Spleen (tissue), 13 donors: ENCODE measurements at places on chromosomes 12 and 14. TPM values are rescaled to one million over a fixed set of nuclear protein-coding genes. Genes with fewer than 3 reads are reported as not detected.

DNA sequence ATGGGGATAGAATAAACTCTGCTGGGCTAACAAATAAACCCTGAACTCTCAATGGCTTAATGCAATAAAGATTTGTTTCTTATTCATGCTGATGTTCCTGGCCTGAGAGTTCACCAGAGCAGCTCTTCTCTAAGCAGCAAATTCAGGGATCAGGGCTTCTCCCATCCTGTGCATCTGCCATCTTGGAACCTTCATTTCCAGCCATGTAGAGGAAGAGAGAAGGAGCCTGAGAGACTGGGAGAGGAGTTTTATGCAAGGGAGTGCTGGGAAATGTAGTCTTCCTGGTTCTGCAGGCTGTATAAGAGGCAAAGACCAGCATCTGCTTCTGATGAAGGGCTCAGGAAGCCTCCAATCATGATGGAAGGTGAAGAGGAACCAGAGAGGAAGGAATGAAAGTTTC, 20.6 kb upstream of the APOLD1 start:
- DNase-seq: no peak

GRCh38 chr12:49552014-49552413, 13.2 kb downstream of the KCNH3 start:
- no peak for DNase-seq

- no peak for DNase-seq
These were observed 8.6 kb downstream of the CIPC start for GRCh38 chr14:77106666-77107065.

DNA sequence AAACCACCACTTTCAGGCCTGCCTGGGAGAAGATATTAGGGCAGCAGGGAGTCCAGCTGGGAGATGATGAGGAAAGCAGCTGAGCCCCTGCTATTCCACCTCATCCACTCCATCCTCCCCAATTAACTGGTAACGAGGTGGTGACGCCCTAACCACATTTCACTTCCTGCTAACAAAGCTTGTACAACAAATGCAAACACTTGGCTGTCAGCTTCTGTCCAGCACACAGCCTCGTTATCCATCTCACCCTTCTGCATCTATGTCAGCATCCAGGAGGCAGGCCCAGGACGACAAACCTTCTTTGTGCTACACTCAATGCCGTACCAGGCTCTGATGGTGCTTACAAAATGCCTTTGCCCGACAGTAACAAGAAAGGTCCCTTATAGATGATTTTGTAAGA, 225.4 kb downstream of the APAF1 start:
- no peak for DNase-seq

DNA sequence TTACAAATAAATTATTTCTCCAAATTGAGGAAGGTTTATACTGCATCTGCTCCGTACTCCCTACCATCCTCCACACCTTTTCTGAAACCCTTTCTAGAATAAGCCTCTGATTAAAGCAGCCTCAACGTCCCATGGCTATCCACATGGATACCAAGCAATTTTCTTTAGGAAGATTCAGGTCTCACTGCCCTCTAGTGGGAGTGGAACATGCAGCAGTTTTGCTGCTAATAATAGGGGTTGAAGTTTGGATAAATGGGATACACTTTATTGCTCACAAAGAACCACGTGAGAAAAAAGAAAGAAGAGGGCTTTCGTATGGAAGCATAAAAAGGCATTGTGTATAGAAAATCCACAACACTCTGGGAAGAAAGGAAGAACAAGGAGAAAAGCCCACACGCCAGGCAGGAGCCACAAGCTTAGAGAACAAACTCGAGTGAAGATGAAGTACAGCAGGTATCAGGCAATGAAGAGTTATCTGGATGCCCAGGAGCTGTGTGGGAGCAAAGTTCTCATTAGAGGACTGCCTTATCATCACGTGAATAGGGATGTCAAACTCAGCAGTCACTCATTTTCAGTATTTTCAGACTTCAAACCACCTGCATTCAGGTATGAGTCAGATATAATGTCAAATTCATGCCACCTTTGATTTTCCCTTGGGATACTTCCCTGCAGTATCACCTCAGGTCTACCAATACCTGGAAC, 45.8 kb downstream of the CCER1 start:
- DNase-seq: no peak

- DNase-seq: no peak
These were observed 132.8 kb downstream of the TTLL5 start for GRCh38 chr14:75793806-75794205.

- peak; percentile 89 for DNase-seq
These were observed 9.4 kb downstream of the LHX5 start for GRCh38 chr12:113462117-113462774.

GRCh38 chr12:18139989-18140596, 50.1 kb upstream of the RERGL start:
- no peak for DNase-seq

GRCh38 chr14:102445641-102446040, 63.9 kb downstream of the ANKRD9 start:
- DNase-seq: no peak

DNA sequence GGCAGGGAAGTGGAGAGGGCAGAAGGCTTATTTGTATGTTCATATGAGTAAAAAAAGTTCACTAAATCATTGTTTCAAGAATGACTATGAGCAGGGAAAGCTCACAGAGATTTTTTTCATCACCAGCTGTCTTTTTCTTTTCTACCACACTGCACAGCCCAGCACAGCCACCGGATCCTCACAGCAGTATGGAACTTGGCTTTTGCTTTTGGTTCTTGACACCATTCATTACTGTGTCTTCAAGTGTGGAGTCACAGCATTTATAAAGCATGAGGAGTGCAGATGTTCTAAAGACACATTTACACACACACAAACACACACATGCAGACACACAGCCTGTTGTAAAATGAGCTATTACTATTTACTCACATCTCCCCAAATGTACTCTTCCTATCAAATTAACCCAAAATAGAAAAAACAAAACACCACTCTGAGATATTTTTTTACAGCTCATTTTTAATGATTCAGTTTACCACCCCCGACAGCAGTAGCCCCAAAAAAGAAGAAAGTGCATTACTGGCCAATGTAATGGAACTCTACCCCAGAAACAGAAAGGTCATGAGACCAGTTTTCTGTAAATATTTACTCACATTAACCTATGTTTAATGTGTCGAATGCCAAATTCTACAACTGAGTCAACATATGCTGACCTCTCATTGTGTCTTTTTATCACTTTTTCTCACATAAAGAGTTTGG, 60.5 kb downstream of the BTG1 start:
- no peak for DNase-seq

DNA sequence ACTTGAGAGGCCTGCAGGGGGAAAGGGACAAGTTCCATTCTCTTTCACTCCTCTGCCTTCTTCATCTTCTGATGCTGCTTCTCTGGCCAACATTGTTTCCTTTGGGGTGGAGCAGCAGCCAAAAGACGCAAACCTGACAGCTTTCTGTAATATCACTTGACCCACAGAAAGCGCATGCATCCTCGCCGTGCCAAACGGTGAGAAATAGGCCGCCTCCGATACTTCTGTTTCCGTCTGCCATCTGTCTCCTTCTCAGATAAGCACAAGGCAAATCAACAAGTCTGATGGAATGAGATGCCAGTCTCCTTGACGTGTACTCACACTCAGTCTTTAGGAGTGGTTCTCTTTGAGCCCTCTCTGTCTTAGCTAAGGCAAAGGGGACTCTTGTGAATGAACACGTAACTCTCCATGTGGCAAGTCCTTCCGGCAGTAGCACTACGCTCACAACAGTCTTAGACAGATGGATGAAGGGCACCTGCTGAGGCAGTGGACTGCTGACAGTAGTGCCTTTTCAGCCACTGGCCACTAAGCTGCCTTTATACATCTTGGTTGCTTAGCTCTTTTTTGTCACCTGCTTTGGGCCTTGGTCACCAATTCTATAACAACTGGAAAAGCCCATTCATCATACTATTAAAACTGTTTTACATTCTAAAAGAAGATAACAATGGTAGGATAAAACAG, 214.1 kb downstream of the FBXL14 start:
- no peak for DNase-seq

GRCh38 chr14:100075681-100076080, 10.5 kb downstream of the EVL start:
- DNase-seq: no peak

- DNase-seq: no peak
These were observed 23.4 kb upstream of the SLC35F4 start for GRCh38 chr14:57889245-57889644.

DNA sequence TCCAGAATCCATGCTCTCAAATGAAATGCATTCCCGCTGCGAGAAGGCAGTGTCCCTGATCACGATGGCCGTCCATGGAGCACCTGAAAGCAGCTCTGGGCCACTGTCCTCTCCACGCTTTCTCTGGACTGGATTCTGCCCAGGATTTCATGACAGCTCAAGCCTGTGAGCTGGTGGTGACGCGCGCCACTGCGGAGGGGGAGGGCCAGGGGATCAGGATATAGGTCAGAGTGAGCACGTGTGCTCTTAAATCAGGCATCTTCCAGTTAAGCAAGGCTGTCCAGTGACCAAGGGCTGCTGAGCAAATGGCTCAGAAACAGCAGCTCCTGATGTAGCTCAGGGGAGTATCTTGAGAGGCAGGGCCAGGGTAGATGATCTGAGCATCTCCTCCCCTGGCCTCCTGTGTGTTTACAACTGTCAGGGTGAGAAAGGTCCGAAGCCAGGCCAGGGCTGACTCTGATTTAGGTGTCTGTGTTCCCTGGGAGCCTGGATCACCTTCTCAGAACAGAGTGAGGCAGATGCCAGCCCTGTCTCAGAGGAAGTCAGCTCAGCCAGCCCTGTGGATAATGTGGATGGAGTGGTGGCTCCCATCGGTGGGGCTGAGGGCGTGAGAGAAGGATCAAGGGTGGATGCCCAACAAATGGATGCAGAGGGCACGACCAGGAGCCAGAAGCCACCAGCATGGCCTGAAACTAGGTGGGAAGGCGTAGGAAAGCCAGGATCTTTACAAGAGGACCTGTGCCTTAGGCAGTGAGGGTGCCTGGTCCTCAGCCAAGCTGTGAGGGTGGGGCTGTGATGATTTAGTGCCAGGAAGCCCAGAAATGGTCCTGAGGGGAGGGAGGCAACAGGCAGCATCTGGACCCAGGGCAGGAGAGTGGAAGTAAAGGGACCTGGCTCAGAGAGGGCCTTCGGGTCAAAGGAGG, 55.3 kb downstream of the ELK3 start:
- peak; percentile 59 for DNase-seq

GRCh38 chr14:35855876-35856481, 29.8 kb downstream of the BRMS1L start:
- DNase-seq: no peak

GRCh38 chr14:24903337-24903736, 146.6 kb downstream of the STXBP6 start:
- no peak for DNase-seq

- no peak for DNase-seq
These were observed 45.8 kb downstream of the ETV6 start for GRCh38 chr12:11695321-11695720.

DNA sequence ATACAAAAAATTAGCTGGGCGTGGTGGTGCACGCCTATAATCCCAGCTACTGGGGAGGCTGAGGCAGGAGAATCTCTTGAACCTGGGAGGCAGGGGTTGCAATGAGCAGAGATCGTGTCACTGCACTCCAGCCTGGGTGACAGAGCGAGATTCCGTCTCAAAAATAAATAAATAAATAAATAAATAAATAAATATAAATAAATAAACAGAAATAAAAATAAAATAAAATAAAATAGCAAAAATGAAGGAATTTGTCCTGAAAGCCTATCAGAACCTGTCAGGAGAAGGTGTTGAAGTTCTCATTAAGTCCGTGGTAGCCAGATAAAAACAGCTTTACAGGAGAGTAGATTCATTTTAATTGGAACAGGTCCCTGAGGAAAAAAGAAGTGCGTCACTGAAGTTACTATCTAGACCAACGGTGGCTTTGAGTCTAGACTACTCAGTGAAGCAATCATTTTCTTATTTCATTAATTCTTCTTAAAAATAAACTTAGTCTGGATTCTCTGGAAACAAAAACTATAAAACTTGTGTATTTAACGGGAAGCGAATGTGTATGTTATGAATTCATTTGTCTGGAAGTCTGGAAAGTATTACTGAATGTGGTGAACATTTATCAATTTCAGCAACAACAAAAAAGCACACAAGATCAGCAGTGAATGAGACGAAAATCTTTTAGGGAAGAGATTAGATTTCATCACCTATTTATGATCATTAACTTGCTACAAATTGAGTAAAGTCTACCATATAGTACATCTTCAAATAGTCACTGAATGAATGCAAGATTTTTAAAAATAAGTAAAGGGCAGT, 248.5 kb upstream of the PDE3A start:
- no peak for DNase-seq

DNA sequence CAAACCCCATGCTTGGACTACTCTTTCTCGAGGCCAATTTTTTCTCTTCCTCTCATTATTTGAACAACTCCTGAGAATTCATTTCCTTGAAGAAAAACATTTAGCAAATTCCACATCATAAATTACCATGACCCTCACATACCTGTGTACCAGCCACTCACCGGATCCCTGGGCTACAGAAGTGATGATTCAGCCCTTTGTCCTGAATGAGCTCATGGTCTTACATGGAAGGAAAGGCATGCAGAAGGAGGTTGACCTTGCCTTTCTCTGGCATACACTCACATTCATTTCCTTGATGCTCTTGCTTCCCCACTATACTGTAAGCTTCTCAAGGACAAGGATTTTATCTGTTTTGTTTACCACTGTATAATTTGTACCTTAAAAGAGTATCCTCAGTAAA, 191.5 kb downstream of the SLC5A8 start:
- no peak for DNase-seq

- peak; percentile 80 for DNase-seq
These were observed 33.6 kb downstream of the CMKLR1 start for GRCh38 chr12:108305520-108305919.

GRCh38 chr12:16563504-16563903, 42.5 kb downstream of the LMO3 start:
- DNase-seq: no peak

DNA sequence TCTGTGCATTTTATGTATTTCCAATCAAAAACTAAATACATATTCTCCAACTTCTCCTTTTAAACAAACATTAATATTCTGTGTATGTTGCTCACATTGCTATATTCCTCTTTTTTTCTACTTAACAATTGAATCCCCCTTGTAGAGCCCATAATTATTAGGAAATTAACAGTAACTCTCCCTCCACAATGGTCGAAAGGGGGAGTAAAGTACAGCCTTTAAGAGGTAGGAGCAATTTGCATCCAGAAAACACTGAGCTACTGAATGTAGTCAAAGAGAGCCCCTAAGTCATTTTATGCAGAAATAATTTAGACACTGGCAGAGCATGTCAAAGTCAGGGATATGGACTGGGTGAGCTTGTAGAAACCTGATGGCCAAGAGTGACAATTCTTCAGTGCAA, 57.2 kb upstream of the SCN8A start:
- no peak for DNase-seq

DNA sequence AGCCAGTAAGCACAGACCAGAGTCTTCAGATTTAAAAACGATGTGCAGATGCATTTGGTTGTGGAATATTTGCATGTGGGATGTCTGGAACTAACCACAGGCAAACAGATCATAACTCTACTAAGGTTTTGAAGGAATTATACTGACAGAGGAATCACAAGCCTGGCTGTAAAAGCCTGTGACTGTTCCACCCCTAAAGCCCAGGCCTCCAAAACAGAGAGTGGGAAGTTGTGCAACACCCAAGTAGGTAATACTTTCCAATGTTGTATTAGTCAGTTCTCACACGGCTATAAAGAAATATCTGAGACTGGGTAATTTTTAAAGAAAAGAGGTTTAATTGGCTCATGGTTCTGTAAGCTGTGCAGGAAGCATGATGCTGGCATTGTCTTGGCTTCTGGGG, 68.1 kb upstream of the DCD start:
- no peak for DNase-seq

STYK1 gene
- total RNA-seq: 1.7 TPM

DAO gene
- total RNA-seq: not detected

MYL2 gene
- total RNA-seq: not detected

CCDC177 gene
- not detected for total RNA-seq

NEMF gene
- 96.5 TPM for total RNA-seq

FAM181A gene
- total RNA-seq: not detected

GPR137C gene
- 1.8 TPM for total RNA-seq

RBP5 gene
- total RNA-seq: 55.5 TPM
